RPMI8226 (cell line): ENCODE measurements at places on chromosomes 6 and 20.

DNA sequence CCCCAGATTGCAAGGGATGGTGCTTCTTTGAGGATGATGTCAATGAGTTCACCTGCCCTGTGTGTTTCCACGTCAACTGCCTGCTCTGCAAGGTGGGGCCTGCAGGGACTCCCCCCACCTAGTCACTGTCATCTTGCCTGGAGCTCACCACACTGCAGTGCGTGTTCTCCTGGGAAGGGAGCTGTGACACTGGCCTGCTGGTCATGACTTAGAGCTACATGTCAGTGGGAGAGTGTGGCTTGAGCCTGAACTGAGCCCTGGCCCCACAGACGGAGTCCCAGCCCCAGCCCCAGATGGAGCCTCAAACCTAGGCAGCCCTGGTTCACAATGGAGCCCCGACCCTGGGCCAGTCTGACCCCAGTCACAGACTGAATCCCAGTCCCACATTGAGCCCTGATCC is 19.3 kb downstream of the RBCK1 start:
- DNase-seq: no peak

- peak; percentile 80 for DNase-seq
These were observed 7.3 kb upstream of the DOK5 start for GRCh38 chr20:54468082-54468481.

GRCh38 chr6:121816361-121816760 is 380.9 kb downstream of the GJA1 start:
- DNase-seq: no peak

DNA sequence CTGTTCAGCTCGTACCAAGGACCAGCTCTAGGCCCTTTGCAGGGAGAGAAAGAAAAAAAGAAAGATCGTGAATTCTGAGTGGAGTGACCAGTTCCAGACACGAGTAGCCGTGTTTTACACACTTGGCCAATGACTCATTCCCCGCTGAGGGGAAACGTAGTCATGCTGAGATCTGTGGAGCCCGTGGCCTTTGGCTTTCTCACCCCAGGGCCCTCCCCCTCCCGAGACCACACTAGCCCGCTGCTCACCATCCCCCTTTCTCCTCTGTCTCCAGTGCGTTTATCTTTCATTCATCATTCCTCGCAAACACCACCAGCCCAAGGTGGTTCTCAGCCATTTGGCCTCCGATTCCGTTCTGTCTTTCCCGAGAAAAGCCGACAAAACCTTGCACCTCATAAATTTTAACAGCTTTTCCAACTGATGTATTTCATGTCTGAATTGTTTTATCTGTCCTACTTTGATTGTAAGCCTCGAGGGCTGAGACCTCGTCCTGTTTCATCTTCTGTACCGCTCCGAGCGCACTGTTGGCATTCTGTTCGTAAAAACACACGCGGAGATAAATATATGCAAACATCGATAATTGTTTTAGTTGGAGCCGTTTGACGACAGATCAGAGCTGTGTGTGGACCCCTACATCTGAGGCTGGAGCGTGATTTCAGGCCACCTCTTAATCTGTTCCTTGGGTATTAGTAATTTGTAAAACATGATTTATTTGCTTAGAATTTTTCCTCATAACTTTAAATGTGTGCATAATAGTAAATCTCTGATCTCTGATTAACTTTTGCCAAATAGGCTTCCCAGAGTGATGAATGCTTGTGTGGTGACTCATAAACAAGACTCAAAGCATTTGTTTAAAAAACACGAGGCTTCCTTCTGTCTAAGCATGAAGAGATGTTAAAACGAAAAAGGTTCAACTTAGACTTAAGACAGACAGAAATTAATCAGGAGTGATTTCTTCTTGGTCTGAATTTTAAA is 336.6 kb downstream of the CDH4 start:
- DNase-seq: no peak

DNA sequence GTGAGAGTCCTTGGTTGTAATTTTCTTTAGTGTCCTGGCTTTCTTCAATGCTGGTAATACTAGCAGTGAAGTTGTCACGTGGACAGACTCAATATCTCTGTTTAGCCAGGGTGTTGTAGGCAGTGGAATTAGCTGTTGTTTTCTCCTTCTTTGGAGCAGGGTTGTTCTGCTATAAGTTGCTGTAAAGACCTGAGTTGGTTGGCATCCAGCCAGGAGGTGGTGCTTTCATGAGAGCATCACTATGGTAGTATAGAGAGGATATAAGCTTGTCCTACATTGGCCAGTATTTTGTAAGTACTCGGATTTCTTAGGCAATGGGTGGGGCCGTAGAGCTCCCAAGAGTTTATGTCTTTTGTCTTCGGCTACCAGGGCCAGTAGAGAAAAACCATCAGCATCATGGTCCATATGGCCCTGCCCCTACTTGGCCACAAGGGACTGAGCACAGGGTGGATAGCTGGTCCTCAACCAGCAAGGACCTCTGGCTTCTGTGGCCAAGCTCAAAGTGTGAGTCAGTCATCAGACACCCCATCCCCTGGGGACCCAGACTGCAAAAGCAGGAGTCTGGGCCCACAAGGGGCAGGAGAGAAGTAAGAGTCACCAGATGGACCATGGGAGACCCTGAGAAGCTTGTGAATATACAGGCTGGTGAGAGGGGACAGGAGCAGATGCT is 127.9 kb upstream of the NXT1 start:
- no peak for DNase-seq

- no peak for DNase-seq
These were observed 97.5 kb downstream of the PFDN4 start for GRCh38 chr20:54305421-54305820.

DNA sequence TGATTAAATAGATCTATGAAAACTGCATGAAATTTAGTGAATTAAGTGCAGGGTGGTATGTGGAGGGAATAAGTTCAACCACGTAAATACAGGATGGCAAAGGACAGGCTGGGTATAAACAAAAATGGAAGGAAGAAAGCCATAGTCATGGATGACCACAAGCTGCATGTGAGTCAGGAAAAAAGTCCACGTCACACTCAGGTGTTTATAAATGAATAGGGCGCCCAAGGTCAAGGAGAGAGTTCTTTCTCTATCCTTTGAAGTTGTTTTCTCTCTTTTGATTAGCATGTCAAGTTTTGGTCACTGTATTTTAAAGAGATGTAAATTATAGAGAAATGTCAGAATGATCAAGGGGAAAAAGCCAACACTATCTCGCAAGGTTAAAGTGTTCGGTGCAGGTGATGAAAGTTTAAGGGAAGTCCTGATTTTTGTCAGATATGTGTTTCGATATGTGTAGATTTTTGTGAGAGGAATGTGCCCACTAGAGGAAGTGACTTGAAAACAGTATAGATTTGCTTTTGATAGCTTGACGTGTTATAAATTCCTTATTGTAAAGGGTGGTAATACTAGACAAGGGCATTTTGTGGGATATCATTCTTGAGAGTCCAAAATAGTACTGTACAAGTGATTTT is 58.7 kb downstream of the MAP3K4 start:
- DNase-seq: no peak

DNA sequence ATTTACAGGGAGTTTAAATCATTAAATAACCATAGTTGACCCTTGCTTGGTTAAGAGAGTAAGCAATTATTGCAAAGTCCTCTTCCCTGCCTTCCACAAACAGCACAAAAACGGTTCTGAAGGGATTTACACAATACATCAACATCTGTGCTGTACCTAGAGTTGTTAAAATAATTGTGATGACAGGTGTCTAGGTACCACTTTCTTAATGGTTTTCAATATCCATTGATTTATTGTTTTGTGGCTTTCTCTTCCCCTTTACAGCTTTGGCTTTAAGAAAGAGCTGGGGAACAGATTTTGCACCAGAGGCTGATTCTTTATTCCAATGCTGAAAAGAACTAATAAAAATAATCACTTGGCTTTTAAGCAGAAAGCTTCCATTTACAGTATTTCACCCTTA is 598 bp upstream of the SOX4 start:
- DNase-seq: no peak

DNA sequence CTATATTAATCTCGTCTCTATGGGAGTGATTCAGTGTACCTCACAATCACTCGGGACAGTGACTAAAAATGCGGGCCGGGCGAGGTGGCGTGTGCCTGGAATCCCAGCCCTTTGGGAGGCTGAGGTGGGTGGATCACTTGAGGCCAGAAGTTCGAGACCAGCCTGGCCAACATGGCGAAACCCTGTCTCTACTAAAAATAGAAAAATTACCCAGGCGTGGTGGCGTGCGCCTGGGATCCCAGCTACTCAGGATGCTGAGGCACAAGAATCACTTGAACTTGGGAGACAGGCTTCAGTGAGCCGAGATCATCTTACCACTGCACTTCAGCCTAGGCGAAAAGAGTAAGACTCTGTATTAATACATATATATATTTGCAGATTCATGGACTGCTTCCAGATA is 17.4 kb downstream of the POPDC3 start:
- no peak for DNase-seq

DNA sequence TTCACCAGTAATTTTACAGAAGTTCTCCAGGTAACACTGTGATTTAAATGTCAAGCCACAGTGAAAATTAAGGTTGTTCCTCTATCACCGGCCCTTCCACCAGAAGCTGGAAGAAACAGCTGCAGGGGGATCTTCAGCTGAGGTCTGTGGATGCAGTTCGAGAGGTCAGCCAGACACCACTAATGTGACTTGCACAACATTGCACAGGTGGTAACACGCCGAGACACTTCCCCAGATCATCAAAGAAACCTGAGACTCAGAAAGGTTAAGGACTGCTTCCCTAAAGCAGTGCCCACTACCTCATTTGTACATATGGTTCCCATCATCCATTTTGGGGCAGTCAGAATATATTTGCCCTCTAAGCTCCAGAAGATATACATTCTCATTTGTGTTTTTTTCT is 8.1 kb upstream of the SERPINB9 start:
- DNase-seq: peak; percentile 80

GRCh38 chr6:81075974-81076373 is 676.5 kb downstream of the TENT5A start:
- DNase-seq: no peak

GRCh38 chr6:116682334-116682712 is 1.3 kb downstream of the KPNA5 start:
- peak; percentile 22 for DNase-seq

DNA sequence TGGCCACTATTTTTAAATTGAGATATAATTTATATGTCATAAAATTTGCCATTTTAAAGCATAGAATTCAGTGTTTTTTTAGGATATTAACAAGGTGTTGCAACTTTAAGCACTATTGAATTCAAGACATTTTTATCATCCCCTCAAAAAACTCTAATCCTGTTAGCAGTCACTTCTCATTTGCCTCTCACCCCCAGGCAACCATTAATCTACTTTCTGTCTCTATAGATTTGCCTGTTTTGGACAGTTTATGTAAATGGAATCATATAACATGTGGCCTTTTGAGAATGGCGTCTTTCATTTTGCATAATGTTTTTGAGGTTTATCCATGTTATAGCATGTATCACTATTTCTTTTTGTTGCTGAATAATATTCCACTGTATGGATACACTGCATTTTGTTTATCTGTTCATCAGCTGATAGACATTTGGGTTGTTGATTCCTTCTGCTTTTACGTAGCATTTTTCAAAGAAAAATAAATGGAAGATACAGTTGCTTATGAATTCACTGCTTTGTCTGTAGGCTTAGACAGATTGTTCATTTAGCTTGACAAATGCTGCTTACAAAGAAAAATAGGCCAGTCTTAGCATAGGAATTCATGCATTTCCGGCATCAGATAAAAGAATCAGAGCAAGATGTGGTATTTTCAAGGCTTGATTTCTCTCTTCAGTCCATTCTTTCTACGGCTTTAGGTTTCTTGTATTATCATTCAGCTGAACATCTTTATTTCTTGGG is 52.9 kb downstream of the STK4 start:
- no peak for DNase-seq

DNA sequence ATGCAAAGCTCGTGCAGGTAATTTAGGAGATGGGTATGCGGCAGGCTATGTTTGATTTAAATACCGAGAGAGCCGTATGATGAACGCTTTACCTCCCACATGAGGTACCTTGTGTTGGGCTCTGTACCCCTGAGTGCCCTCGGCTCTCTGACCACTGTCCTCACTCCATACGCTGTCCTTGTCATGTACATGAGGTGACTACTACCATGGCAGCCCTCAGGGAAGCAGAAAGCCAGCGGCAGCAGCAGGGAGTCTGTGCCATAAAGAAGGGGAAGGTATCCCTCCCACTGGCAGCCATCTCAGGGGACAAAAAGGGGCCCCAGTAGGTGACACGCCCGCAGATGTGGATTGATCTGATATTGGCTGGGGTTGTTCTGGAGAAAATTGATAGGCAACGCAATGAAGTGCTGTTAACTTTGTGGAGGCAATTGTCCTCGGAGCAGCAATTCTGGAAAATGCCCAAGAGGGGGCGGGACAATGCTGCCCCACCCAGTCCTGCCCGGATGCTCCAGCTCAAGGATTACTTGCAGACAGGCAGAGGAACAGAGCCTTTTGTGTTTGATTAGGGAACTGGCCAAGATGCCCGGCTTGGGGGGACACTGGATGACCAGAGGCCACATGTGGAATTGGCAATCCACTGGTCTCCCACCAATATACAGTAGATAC is 38.0 kb upstream of the HSF2 start:
- no peak for DNase-seq

DNA sequence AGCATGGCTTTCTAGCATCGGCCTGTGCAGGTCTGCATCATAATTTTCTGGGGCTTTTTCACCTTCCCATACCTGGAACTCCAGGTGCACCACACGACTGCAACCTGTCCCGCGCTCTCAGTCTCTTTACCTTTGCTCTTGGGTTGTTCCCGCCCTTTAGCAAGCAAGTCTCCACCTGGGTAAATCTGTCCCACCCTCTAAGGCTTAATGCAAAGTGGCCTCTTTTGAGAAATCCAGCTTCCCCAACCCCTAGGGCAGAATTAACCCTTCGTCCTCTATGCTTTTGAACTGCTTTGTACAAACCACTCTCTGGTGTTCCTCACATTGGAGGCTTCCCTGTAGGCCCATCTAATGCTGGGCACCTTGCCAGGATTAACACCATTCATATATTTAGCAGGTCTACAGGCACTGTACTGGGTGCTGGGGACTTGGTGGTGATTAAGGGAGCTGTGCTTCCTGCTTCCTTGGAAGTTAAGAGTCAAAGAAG is 2.8 kb downstream of the ITPR3 start:
- no peak for DNase-seq

GRCh38 chr6:90401933-90402830 is 105.5 kb upstream of the BACH2 start:
- no peak for DNase-seq

GRCh38 chr6:33320315-33321181 is 3.0 kb upstream of the ZBTB22 start:
- no peak for DNase-seq

GRCh38 chr20:4082406-4083097 is 67.2 kb upstream of the RNF24 start:
- DNase-seq: peak; percentile 25

GRCh38 chr20:4600308-4601014 is 121.2 kb upstream of the PRND start:
- DNase-seq: no peak

- peak; percentile 93 for DNase-seq
These were observed 245.0 kb downstream of the ARID1B start for GRCh38 chr6:157021993-157022740.

DNA sequence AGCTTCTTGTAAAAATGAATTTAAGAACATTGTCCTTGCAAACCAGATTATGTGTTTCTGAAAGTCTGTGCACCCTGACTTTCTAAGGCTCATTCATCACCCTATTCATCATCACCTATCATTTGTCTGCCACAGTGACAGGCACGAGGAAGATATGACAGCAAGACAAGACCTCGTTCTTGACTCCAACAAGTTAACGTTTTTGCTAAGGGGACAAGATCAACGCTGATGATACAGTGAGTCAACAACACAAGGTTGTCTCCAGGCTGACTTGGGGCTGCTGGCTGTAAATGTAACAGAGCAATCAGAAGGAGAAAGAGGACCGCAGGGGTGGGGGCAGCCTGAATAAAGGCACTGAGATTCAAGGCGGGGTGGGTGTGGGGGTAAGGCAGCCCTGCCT is 94.2 kb downstream of the FOXC1 start:
- DNase-seq: no peak

GRCh38 chr20:2038161-2038560 is 44.3 kb upstream of the PDYN start:
- DNase-seq: no peak
